ENCODE measurements at places on chromosomes 4 and X.
A peak's percentile ranks its signal among the peaks of the same experiment; 100 is the strongest.

DNA sequence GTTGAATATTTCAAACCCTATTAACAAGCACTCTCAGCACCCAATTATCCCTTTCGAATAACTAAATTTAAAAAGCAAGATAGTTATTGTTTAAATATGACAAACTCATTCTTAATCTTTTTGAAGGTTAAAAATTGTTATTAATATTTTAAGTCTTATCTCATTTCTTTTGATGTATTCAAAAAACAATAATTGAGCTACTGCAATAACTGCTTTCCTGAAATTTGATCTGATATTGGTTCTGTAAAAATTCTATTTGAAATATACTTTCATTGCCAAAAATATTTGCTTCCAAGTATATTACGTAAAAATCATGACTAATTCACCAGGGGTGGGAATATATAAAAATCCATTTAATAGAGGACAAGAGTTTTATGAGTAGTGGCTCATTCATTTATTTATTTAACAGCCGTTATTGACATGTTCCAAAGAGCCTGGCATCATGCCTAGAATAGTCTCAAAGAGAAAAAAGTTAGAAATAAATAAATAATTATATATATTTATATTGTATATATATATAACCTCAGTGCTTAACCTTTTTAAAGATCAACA lies 34.4 kb downstream of the GLRA3 start:
- no peaks in the 10 kb centered on the region for H3K36me3 ChIP-seq
- no peaks in the 10 kb centered on the region for H3K4me1 ChIP-seq
- no peak for DNase-seq
- no peak overlapping the region for H3K27ac ChIP-seq

DNA sequence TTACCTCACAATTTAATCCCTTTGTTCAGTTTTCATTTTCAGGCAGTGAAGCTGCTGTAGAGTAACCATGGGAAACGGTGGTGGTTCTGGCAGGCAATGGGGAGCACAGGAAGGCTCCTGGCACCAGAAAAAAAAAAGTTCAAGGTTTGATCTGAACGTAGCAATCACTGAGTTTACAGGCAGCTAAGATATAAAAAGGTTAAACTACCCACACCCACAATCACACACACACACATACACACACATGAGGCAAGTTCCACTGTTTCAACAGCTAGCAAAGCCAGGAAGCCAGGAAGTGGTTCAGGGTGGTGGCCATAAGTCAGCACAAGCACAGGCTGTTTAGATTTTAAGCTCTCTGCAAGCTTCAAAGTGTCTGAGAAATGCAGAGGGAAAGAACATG lies at the start of gene SULT1B1:
Gene SULT1B1 (minus strand): TSS at position 166 of the 400 bp plus-strand sequence. CDS start 5,403 bp downstream, outside the sequence.
- no peak within 1 kb of the TSS for H3K4me3 ChIP-seq
- H3K27me3 ChIP-seq: no peaks in the 10 kb centered on the region
- no peak within 1 kb of the TSS for H3K27ac ChIP-seq

DNA sequence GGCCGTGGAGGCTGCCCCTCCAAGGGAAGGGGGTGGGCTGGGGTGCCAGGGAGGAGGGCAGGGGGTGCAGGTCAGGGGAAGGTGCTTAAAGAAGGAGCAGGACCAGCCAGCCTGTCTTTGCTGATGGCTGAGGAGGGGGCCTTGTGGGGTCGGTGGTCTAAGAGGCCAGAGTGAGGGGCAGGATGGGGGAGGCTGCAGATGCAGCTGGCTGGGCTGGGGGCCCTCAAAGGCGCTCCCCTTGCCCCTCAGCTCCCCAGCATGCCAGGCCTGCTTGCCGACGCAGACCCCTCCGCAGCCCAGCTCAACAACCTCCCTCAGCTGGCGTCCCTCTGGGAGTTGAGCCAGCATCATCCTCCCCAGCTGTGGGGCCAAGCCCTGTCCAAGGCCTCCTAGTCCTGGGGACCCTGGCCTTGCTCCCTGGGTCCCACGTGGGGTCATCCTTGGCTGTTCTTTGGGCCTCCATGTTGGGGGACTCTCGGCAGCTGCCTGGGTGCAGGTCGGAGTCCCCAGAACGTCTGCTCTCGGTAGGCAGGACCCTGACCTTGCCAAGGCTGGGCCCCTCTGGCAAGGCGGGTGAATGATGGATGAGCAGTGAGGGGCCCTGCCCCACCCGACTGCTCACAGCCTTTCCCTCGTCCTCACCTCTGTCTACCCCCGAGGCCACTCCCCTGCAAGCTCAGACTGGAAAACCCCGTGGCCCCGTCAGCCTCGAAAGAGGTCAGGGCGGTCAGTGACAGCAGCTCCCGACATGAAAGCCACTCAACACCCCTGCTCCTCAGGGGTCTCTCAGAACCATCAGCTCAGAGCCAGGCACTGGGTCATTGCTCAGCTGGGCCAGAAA lies 119.4 kb downstream of the FAM53A start:
- no peak for DNase-seq
- H3K27me3 ChIP-seq: peaks cover 39% of the 10 kb centered on the region
- no peaks in the 10 kb centered on the region for H3K36me3 ChIP-seq
- no peak overlapping the region for H3K4me3 ChIP-seq
- H3K4me1 ChIP-seq: peaks cover 4% of the 10 kb centered on the region
- no peak overlapping the region for H3K27ac ChIP-seq

DNA sequence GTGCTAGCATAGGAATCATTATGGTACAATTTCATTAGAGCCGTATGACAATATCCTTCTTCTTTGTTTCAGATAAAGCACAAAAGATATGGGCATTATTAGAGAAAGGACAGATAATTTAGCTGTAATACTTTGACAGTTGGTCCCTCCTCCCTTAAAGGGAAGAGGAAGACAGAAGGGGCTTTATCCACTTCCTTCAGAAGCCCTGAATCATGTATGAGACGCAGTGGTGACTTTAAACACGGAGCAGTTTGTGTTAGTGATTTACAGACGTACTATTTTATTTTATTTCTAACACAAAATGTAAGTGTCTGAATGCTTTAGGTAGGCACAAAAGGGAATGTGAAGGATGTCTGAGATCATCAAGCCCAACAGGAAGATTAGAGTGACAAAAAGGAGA lies 467.7 kb downstream of the IL15 start:
- no peaks in the 10 kb centered on the region for H3K36me3 ChIP-seq
- no peak for DNase-seq
- H3K27me3 ChIP-seq: no peaks in the 10 kb centered on the region

- no peak for DNase-seq
- H3K4me1 ChIP-seq: peaks cover 2% of the 10 kb centered on the region
- H3K27me3 ChIP-seq: peaks cover 3% of the 10 kb centered on the region
- no peaks in the 10 kb centered on the region for H3K36me3 ChIP-seq
These were observed 14.1 kb downstream of the HTRA3 start for GRCh38 chr4:8283631-8284121.

DNA sequence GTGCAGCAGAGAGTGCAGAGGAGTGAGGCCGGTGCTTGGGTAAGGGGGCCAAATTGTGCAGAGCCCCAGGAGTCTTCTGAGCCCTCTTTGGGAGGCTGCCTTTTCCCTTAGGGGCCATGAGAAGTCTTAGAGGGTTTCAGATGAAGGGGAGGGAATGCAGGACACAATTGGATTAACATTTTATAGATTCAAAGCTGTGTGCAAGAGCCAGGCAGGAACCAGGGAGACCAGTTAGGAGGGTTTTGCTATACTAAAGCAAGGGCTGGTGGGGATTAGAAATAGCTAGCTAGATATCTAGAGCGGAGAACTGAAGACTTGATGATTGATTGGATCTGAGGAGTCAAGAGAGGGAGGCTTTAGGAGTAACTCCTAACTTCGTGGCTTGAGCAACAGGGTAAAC lies 49.5 kb upstream of the SETD7 start:
- H3K36me3 ChIP-seq: peaks cover 3% of the 10 kb centered on the region
- no peak for DNase-seq
- H3K4me1 ChIP-seq: peaks cover 14% of the 10 kb centered on the region

DNA sequence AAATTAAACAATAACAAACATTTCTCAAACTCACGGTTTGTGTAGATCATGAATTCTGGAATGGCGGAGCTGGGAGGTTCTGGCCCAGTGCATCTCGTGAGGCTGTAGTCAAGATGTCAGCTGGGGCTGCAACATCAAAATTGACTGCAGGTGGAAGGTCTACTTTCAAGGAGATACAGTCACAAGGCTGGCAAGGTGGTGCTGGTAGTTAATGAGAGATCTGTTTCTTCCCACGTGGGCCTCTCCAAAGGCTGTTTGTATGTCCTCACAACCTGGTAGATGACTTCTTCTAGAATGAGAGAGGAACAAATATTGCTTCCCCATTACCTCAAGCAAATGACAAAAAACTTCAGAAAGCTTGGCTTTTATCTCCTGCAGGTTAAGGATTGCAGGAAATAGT lies 8.0 kb upstream of the PRDX4 start:
- no peak overlapping the region for H3K27ac ChIP-seq
- H3K4me1 ChIP-seq: peaks cover 19% of the 10 kb centered on the region
- no peaks in the 10 kb centered on the region for H3K36me3 ChIP-seq
- DNase-seq: no peak
- H3K4me3 ChIP-seq: no peak overlapping the region

DNA sequence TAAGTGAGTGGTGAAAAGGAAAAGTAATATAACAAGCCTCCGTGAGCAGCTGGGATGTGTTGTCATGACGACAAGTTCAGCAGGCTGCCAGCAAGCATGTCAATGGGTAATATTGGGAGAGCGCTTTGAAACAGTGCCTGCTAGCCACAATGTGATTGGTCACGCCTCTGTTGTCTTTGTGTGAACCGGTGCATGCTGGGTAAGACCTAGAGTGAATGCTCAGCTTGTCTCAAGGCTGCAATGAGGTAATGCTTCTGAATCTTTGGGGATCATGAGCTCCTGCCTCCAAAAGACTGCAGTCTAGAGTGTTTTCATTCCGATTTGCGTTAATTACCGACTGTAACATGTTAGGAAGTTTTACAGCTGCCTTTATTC lies 54.9 kb downstream of the STOX2 start:
- H3K27ac ChIP-seq: no peak overlapping the region
- peaks cover 8% of the 10 kb centered on the region for H3K27me3 ChIP-seq
- no peaks in the 10 kb centered on the region for H3K4me1 ChIP-seq
- H3K4me3 ChIP-seq: no peak overlapping the region
- DNase-seq: no peak

- no peaks in the 10 kb centered on the region for H3K36me3 ChIP-seq
- H3K4me1 ChIP-seq: no peaks in the 10 kb centered on the region
- H3K27ac ChIP-seq: no peak overlapping the region
- H3K27me3 ChIP-seq: peaks cover 21% of the 10 kb centered on the region
- no peak overlapping the region for H3K4me3 ChIP-seq
These were observed 54.1 kb downstream of the SRPX start for GRCh38 chrX:38166478-38167083.

DNA sequence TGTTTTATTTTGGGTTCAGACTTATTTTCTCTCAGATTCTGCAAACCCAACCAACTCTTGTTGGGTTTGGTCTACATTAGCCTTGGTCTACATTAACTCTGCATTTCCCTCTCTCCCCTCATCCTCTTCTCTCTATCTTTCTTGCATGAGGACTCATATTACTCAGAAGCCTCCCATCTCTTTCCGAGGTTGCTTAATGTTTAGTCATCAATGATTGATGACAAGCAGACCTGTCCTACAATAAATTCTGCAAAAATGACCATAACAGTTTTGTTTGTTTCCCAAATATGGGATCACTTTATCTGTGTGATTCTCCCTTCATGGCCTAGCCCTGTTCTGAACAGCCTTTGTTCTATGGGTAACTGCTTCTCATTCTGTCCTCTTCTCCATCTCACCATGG lies 75.2 kb downstream of the GABRB1 start:
- no peaks in the 10 kb centered on the region for H3K36me3 ChIP-seq
- no peak for DNase-seq
- H3K4me1 ChIP-seq: no peaks in the 10 kb centered on the region
- H3K4me3 ChIP-seq: no peak overlapping the region

DNA sequence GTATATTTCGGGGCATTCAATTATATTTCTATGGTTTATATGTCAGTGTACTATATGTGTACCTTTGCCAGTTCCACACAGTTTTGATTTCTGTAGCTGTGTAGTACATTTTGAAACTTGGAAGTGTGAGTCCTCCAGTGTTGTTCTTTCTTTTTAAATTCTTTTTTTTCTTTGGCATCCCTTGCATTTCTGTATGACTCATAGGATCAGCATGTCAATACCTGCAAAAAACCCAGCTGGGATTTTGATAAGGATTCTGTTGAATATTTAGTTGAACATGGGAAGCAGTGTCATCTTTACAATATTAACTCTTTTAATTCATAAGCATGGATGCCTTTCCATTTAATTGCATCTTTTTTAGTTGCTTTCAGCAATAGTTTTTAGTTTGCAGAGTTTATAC lies 100.0 kb downstream of the SH3BGRL start:
- no peak overlapping the region for H3K4me3 ChIP-seq
- H3K27me3 ChIP-seq: no peaks in the 10 kb centered on the region
- peaks cover 5% of the 10 kb centered on the region for H3K36me3 ChIP-seq
- peaks cover 5% of the 10 kb centered on the region for H3K4me1 ChIP-seq
- H3K27ac ChIP-seq: no peak overlapping the region
- DNase-seq: no peak

DNA sequence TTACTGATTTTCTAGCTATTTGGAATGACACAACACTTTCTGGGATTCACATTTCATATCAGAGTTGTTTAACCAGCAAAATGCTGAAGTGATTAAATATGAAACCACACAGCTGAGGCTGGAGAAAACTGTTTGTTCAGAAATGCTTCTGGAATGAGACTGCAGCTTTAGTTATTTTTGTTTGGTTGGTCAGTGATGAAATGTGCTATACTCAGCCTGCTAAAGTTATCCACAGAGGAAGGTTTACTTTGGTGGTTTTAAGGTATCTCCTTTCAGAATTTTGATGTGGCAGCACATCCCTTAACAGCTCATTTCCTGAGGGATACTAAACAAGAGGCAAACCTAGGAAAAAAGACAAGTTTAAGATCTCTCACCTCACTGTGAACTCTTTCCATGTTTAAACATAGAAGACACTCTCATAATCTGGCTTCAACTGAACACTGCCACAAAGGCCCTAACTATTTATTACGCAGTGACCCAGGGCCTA lies 106.6 kb upstream of the PDE5A start:
- no peaks in the 10 kb centered on the region for H3K4me1 ChIP-seq
- no peaks in the 10 kb centered on the region for H3K36me3 ChIP-seq
- no peaks in the 10 kb centered on the region for H3K27me3 ChIP-seq
- no peak overlapping the region for H3K4me3 ChIP-seq

- no peak for DNase-seq
- H3K36me3 ChIP-seq: no peaks in the 10 kb centered on the region
- peak overlapping the region; percentile 98 for H3K4me3 ChIP-seq
- H3K27ac ChIP-seq: peak overlapping the region; percentile 95
- H3K4me1 ChIP-seq: peaks cover 5% of the 10 kb centered on the region
These were observed 1.3 kb upstream of the ING2 start for GRCh38 chr4:183503497-183504063.

DNA sequence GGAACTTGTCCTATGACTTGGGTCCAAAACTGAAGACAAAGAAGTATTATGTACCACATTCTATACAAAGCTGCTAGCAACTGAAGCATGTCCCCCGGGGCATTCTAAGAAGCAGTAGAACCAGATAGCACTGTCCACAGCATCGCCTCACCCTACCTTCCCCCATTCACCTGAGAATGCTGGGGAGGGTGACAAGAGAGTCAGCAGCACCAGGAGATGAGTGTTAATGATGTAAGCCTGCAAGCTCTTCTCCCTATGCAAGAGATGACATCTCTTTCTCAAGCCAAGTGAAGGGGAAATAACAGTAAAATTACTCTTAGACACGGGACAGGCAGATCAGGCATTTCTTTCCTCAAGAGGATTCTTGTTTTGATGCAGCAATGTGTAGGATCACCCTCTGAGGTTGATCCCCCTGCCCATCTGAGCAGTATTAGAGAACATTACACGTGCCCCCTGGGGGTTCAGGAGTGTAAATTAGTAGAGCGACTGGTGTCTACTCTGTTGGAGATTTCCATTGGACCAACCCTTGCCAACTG lies 13.9 kb upstream of the TLR1 start:
- H3K4me1 ChIP-seq: peaks cover 64% of the 10 kb centered on the region
- no peak for DNase-seq
- H3K36me3 ChIP-seq: peaks cover 20% of the 10 kb centered on the region
- peak overlapping the region; percentile 18 for H3K4me3 ChIP-seq
- H3K27ac ChIP-seq: peak overlapping the region; percentile 60

All from stimulated activated naive B cell treated with anti-CD40 and anti-IgM and Interleukin-4, amounts not matched to agents 10 μg/mL and 1 μg/mL and 100 μg/mL, for 72 hours (primary cell).